ENCODE measurements at places on chromosomes 3 and 15.

GRCh38 chr15:100400996-100401395, 59.2 kb upstream of the ADAMTS17 start:
- no peak for DNase-seq

- no peak for DNase-seq
These were observed at the start of gene SLC9A9 for GRCh38 chr3:143847787-143848631. SLC9A9 (minus strand) TSS chr3:143848468; CDS start chr3:143848322, 146 bp downstream.

GRCh38 chr15:50137330-50137761, 18.3 kb upstream of the ATP8B4 start:
- no peak for DNase-seq

- DNase-seq: no peak
These were observed 163.4 kb upstream of the NUDT16 start for GRCh38 chr3:131218196-131218595.

GRCh38 chr15:88736204-88736603, 67.0 kb upstream of the ACAN start:
- no peak for DNase-seq

GRCh38 chr15:88604381-88605188, 16.6 kb upstream of the AEN start:
- DNase-seq: no peak

- no peak for DNase-seq
These were observed 26.7 kb upstream of the OR5K4 start for GRCh38 chr3:98326945-98327344.

DNA sequence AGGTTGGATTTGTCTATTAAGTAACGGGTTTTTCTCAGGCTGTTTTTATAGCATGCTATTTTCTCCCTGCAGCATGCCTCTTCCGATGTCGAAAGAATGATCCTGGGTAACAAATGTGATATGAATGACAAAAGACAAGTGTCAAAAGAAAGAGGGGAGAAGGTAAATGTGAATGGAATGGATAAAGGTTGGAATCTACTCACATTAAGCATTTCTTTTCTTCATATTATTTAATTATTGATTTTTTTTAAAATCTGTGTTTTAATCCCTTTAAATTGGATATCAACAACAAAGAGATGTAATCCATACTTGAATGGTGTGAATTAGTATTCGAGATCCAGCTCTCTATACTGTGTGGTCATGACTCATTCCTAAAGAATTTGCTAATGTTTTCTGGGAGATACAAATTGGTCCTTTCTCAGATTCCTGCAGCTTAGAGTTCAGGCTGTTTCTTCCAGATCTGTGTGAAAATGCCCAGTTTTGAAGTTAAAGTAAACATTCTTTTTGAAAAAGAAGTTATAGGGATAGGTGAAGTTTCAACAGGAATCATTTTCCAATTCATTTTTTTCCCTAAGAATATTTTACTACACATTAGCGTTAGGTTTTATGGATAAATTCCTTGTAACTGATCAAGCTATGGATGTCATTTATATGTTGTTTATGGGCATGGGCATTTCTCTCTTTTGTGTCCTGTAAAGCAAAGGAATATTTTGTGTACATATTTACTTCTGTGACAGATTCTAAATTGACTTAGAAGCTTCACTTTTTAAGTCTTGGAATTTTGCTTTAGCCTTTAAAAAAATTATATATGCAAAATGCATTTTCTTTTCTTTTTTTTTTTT, 20.8 kb upstream of the APH1B start:
- DNase-seq: no peak

GRCh38 chr15:51812598-51812997, 16.9 kb upstream of the TMOD3 start:
- DNase-seq: no peak

- no peak for DNase-seq
These were observed 2.5 kb upstream of the NLGN1 start for GRCh38 chr3:173395073-173395411.

DNA sequence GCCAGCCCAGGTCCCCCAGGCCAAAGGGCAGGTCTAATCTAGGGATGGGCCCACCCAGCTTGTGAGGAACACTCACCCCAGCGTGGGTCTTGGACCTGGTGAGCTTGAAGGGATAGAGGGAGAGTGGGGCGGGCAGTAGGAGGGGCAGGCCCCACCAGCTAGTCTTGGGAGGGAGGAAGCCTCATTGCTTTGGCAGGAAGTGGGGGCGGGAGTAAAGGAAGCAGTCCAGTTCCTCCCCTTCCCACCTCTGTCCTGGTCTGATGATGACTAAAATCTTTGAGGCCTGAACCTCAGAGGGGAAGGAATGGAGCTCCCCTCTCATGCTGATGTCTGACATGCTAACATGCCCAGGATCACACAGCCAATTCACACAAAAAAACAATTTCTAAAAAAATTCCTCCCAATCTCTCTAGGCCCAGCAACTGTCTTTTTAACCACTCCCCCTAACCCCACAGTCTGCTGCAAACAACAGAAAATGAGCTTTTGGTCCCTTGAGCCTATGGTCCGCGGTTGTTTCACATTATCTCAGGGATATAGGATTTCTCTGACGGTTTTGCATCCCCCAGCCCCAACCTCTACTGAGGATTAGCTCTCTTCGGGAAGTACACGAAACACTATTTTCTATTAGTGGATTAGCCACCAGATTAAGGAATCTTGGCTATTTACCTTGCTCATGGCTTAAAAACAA, 30.7 kb upstream of the DUSP7 start:
- no peak for DNase-seq

DNA sequence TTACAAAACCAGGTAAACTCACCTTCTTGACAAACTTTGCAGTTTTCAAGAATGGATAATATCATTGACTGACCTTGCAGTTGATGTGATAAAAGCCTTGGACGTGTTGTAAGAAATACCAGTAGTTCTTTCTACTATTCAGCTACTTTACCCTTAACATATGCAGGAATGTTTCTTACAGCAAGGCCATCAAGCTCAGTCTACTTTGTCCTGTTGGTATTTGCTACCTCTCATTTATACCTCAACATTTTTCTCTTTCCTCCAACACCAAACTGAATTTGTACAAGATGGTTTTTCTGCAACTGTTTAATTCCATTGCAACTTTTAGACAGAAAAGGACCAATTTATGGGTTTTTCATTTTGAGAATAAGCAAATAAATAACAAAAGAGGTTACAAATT, 147.4 kb upstream of the BCHE start:
- DNase-seq: no peak

GRCh38 chr3:143830063-143830462, 18.2 kb downstream of the SLC9A9 start:
- DNase-seq: no peak

- no peak for DNase-seq
These were observed 109.4 kb upstream of the ATP11B start for GRCh38 chr3:182683858-182684257.

DNA sequence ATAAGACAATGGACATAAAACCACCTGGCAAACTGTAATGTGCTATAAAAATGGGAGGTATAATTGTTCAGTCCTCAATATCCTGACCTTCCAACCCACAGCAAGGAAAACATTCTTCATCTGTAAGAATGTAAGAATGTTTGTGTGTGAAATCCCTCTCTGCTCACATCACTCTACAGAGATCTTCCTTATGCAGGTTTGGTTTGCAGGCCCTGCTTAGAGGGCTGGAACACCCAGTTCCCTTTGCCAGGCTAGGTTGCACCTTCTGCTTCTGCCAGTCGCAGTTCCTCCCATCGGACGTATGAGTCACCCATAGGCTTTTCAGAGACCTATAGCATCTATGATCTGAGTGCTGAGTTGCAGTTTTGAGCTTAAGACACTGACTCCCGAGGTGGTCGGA, 24.1 kb upstream of the MINAR1 start:
- DNase-seq: no peak

GRCh38 chr15:53739187-53739586, 20.3 kb downstream of the WDR72 start:
- no peak for DNase-seq

GRCh38 chr15:68997930-68998777, 16.3 kb upstream of the NOX5 start:
- DNase-seq: no peak

DNA sequence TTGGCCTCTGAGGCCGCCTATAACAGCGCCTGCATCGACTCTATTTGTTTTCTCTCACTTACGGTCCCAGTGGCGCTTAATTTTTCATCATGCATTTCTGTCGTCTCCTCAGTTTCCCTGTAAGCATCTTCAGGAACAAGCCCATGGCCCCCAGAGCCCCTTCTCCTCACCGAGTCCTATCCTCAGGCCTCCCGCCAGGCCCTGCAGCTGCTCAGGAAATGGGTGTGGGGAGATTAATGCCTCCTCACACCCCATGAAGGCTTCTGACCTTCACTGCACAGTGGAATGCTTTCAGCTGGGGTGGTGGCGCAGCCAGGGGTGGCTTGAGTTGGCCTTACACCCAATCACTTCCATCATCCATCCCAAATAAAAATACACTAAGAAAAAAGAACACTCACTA, 260.4 kb downstream of the FAM43A start:
- no peak for DNase-seq

- DNase-seq: no peak
These were observed 109.4 kb downstream of the KLF13 start for GRCh38 chr15:31435912-31436628.

- DNase-seq: no peak
These were observed 405.8 kb upstream of the ADAMTS9 start for GRCh38 chr3:65093641-65094040.

DNA sequence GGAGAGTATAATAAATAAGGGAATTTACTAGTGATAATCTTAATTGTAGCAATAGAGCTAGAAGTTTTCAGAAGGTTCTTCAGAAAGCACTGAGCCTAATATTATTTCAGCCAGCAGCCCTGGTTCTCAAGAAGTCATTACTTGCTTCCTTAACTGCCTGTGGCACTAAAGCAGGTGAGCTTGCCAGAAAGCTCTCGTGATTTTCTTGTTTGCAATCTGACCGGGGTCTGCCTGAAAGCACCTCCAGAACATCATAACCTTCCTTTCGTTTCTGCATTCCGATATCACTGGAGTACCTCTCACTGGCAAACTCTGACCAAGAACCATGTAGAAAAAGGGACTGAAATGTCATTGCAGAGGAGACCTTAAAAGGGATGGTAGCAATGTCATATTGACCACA, 510.3 kb downstream of the ZIC1 start:
- DNase-seq: no peak

DNA sequence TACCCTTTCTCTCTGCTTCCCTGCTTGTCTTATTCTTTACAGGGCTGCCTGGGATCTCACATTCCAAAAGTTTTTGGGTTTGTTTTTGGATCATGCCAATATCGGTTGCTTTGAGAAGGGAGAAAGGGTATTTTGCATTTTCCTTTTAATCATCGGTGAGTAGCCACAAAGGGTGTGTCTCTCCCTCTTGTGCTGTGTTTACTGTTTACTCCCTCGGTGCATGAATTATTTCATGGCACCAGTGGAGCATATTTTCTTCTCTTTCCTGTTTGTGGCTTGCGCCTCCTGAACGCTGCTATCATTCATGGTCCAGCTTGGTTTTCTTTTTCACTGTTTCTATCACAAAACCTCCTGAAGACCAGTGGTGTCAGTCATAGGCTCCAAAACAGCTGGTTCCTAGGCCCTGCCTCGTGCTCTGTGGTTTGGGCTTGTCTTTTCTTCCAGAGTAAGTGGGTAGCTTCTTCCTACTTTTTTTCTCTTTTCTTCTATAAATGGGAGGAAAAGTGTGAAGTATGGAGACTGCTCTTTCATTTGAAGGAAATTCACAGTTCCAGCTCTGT, 54.9 kb downstream of the IGF1R start:
- no peak for DNase-seq

GRCh38 chr3:60175680-60176079, 1075.6 kb downstream of the FHIT start:
- no peak for DNase-seq

- DNase-seq: no peak
These were observed 26.6 kb upstream of the SYNPR start for GRCh38 chr3:63251499-63251898.

DNA sequence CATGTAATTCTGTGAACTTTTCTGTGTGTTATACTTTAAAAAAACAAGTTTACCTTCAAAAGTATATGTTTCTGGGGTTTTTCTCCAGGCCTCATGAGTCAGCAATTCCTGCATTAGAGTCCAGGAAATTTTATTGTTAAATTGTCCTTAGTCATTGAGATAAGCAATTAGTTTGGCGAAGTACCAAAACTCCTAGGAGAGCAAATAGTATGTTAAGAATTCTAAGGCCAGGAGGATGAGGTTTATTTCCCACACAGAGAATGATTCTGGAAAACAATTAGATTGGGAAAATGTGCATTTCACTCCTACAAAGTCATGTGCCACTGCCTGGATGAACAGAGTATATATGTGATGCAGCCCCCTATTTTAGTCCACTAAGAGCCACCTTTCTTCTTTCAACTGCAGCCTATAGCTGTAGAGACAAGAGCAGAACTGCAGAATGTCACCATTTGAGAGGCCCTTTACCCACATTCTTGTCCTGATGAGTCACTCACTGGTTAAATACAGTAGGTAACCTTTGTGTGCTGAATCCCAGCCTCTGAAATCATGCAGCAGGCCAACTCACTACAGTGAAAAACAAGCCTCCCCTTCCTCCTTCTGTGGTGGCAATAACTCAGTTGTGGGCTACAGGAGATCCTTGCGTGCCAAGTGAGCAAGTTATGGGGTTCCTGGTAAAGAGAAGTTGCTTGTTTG, 452.8 kb upstream of the THBS1 start:
- DNase-seq: no peak

- no peak for DNase-seq
These were observed 145.6 kb upstream of the GMNC start for GRCh38 chr3:191008074-191008473.

GRCh38 chr3:184067573-184068055, 14.8 kb downstream of the HTR3C start:
- no peak for DNase-seq

- no peak for DNase-seq
These were observed 3.9 kb downstream of the CAMK1 start for GRCh38 chr3:9765865-9766264.

DNA sequence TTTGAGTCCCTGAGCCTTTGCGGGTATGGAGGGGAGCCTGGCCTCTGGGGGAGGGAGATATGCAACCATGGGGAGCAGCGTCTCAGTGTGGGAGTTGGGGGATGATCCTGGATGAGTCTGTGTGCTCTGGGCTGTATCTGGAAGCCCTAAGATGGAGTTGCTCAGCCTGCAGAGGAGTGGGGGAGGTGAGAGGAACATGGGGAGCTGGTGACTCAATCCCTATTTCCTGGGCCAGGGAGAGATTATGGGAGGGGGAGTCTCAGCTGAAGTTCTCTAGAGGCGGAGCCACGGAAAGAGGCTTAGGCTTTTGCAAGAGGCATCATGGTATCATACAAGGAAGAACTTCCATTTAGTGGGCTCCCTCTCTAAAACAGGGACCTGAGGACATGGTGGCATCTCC, 59.5 kb upstream of the TMEM115 start:
- no peak for DNase-seq

- DNase-seq: no peak
These were observed 67.8 kb upstream of the ITGA11 start for GRCh38 chr15:68499620-68500312.

Measured in thoracic aorta (tissue), 2 donors.